H1 (cell line): ENCODE measurements at places on chromosomes 4 and X. TPM values are rescaled to one million over a fixed set of nuclear protein-coding genes. Genes with fewer than 3 reads are reported as not detected.

The TMEM131L gene
- total RNA-seq, result 25.3 and 26.1 TPM in 2 replicates

The CDKL2 gene
- 1.4 and 2.1 TPM in 2 replicates for total RNA-seq

The HS3ST1 gene
- total RNA-seq, result 1.5 and 1.7 TPM in 2 replicates

The GAGE2A gene
- total RNA-seq, result not detected in 2 replicates

The MTTP gene
- total RNA-seq, result 0.26 and 0.50 TPM in 2 replicates

The IL21 gene
- total RNA-seq, result not detected in 2 replicates

- DNase-seq, result no peak
- no peaks in the 10 kb centered on the region for H3K27me3 ChIP-seq
- H3K27ac ChIP-seq, result no peak overlapping the region; the same call in 1 of the 2 replicates
Measured at GRCh38 chr4:3827616-3828492, 61.7 kb downstream of the ADRA2C start.

- no peak for DNase-seq
- H3K36me3 ChIP-seq, result peaks cover 3% of the 10 kb centered on the region; the same call in 1 of the 2 replicates
- no peaks in the 10 kb centered on the region for H3K4me1 ChIP-seq
- no peak overlapping the region for H3K27ac ChIP-seq
Measured at GRCh38 chr4:78845472-78845871, 69.3 kb downstream of the BMP2K start.

DNA sequence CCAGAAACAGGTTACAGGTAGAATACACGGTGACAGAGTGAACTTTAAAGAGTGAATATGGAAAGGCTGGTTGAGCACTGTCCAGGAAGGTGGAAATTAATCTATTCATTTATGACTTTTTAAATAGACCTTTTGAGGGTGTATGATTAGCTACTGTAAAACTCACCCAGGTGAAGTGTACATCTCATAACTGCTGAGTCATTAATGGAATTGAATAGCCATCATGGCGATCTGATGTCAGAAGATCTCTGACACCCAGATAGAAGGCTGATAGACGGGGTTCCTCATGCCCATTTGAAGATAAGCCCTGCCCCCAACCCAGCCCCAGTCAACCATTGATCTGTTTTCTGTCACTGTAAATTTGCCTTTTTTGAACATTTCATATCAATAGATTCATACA lies 84.0 kb downstream of the PRSS12 start:
- no peak overlapping the region for H3K4me3 ChIP-seq
- no peak overlapping the region for H3K27ac ChIP-seq
- H3K4me1 ChIP-seq, result no peaks in the 10 kb centered on the region
- no peaks in the 10 kb centered on the region for H3K36me3 ChIP-seq
- no peak for DNase-seq

DNA sequence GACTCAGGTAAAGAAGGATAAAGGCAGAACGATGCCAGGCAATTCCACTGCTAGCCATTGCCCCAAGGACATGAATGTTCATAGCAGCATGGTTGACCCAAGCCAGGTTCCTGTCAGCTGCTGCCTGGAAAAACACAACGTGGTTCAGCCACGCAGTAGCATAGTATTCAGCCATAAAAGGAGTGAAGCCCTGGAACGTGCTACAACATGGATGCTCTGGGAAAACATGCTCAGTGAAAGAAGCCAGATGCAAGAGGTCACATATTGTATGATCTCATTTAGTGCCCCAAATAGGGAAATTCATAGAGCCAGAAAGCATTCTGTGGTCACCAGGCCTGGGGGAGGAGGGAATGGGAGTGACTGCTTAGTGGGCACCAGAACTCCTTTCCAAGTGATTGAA lies 129.8 kb downstream of the GPR143 start:
- H3K36me3 ChIP-seq, result no peaks in the 10 kb centered on the region
- DNase-seq, result no peak
- H3K27me3 ChIP-seq, result no peaks in the 10 kb centered on the region
- H3K4me1 ChIP-seq, result no peaks in the 10 kb centered on the region
- no peak overlapping the region for H3K27ac ChIP-seq

DNA sequence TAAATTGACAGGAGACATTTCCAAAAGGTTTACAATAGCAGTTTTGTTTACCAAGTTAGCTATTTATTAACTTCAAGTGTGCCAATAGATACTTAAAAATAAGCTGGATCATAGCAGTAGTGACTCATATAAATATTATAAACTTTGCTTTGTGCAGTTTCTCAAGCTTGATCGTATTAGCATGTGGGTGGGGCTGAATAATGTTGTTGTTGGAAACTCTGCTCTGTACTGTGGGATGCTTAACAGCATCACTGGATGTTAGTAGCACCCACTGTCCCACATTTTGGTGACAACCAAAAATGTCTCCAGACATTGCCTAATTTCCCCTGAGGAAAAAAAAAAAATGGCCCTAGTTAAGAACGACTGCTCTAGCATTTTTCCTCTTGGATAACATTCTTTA lies 855.2 kb upstream of the ADGRL3 start:
- H3K36me3 ChIP-seq, result no peaks in the 10 kb centered on the region
- no peak overlapping the region for H3K27ac ChIP-seq
- H3K4me1 ChIP-seq, result no peaks in the 10 kb centered on the region
- DNase-seq, result no peak

GRCh38 chr4:159778298-159778697 lies 675.4 kb downstream of the RAPGEF2 start:
- DNase-seq, result no peak
- no peaks in the 10 kb centered on the region for H3K4me1 ChIP-seq
- no peaks in the 10 kb centered on the region for H3K27me3 ChIP-seq
- H3K27ac ChIP-seq, result no peak overlapping the region
- H3K4me3 ChIP-seq, result no peak overlapping the region

GRCh38 chr4:87150498-87151261 lies 69.7 kb downstream of the KLHL8 start:
- no peaks in the 10 kb centered on the region for H3K36me3 ChIP-seq
- no peak overlapping the region for H3K4me3 ChIP-seq
- DNase-seq, result no peak
- H3K27me3 ChIP-seq, result no peaks in the 10 kb centered on the region

GRCh38 chrX:55702671-55703070 lies 14.9 kb upstream of the RRAGB start:
- no peak overlapping the region for H3K4me3 ChIP-seq
- no peaks in the 10 kb centered on the region for H3K27me3 ChIP-seq
- H3K4me1 ChIP-seq, result no peaks in the 10 kb centered on the region
- H3K27ac ChIP-seq, result no peak overlapping the region
- H3K36me3 ChIP-seq, result no peaks in the 10 kb centered on the region

DNA sequence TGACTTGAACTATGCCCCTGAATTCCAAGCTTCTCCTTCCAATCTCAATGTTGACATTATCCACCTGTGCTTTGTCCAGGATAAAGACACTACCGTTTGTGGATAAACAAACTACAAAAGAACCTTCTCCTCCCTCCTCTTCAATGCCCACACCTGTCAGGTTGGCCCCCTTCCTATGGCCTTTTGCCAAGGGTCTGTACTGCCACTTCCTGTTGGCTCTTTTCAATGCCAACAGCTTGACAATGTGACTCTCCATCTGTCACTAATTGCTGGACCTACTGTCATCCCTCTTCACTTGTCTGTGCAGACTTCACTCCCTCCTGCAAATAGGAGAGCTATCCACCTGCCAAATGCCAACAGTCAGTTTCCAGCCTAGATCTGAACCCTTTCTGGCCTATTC lies 35.8 kb upstream of the MID1 start:
- no peak overlapping the region for H3K4me3 ChIP-seq
- DNase-seq, result no peak
- H3K27me3 ChIP-seq, result no peaks in the 10 kb centered on the region
- H3K4me1 ChIP-seq, result no peaks in the 10 kb centered on the region; the same call in 1 of the 2 replicates
- H3K27ac ChIP-seq, result no peak overlapping the region
- H3K36me3 ChIP-seq, result no peaks in the 10 kb centered on the region
